ENCODE measurements at places on chromosomes 2 and 18.
A peak's percentile ranks its signal among the peaks of the same experiment; 100 is the strongest.

GRCh38 chr2:240258685-240259084 lies 118.2 kb upstream of the OTOS start:
- DNase-seq: no peak

DNA sequence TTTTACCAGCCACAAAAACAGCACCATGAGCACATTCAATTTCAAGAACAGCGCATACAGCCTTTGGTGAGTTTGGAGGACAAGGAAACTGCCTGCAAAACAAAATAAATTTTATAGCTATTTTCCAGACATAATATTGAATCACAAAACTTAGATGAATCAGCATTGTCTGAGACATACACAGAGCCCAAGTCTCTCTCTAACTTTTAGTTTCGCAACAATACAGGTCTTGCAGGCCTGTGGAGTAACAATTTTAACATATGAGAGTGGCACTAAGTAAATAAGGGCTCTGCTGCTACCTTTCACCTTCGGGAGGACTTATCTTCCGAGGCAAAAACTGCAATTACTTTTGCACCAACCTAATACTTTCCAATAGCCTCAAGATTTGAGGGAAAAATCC lies 56.1 kb upstream of the PEX13 start:
- DNase-seq: no peak

DNA sequence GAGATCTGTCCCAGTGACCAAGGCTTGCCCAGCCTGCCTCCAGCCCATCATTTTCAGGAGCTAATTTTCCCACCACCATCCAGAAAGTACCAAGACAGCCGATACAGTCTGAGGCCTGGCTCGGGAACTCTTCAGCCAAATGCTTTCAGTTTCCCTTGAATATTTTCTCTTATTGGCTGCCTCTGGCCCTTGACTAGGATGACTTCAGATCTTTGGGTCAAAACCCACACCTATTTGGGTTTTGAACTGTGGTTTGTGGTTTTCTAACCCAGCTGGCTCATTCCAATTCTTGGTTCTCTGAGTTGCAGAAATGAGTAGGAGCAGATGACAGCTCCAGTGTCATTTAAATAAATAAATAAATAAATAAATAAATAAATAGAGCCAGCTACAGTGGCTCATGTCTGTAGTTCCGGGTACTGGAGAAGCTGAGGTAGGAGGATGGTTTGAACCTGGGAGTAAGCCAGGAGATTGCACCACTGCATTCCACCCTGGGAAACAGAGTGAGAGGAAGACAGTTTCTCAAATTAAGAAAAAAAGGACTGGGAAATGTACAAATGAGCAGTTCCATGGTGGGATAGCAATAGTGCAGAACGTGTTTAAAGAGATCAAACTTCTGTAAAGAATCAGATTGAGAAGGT lies 465.0 kb upstream of the SOX11 start:
- DNase-seq: no peak

DNA sequence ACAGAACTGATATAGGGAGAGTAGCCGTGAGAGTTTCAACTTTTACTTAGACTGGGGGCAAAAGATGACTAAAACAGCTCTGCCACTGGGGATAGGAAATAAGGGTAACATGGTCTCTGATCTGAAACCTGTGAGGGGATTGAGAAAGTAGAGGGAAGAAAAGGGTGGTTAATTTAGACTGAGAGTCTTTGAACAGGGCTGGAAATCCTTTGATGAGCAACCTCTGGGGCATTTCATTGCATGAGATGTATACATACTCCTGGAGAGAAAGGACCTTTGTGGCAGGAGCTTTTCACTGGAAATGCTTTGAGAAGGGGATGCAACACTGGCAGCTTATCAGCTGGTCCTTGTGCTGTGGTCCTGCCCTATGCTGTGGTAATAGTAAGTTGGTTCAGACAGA lies 9.4 kb downstream of the GALNT1 start:
- DNase-seq: no peak

DNA sequence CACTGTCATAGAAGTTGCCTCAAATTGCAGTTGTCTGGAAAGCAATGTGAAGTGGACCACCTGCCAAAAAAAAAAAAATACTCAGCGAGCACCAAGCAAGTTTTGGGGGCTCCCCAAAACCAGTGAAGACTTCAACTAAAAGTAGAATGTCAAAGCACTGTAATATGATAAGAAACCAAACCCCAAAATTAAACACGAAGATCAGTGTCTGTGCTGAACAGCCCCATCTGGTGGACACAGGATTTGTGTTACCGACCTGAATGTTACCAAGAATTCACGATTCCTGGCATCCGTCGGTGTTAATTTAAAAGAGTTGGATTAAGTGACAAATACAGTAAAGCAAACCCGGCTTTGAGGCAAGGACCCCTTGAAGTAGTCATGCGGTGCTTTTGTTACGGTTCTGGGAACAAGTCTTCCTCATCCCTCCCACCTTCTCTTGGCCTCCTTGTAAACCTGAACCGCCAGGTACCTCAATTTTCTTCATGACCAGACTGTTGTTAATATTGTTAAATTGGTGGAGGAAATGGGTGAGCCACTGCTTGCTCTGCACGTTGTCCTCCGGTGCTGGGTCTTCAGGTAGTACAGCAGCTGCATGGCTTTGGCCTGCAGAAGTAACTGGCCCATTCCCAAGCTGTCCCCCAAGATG lies 31.3 kb upstream of the SSB start:
- peak; percentile 67 for DNase-seq

DNA sequence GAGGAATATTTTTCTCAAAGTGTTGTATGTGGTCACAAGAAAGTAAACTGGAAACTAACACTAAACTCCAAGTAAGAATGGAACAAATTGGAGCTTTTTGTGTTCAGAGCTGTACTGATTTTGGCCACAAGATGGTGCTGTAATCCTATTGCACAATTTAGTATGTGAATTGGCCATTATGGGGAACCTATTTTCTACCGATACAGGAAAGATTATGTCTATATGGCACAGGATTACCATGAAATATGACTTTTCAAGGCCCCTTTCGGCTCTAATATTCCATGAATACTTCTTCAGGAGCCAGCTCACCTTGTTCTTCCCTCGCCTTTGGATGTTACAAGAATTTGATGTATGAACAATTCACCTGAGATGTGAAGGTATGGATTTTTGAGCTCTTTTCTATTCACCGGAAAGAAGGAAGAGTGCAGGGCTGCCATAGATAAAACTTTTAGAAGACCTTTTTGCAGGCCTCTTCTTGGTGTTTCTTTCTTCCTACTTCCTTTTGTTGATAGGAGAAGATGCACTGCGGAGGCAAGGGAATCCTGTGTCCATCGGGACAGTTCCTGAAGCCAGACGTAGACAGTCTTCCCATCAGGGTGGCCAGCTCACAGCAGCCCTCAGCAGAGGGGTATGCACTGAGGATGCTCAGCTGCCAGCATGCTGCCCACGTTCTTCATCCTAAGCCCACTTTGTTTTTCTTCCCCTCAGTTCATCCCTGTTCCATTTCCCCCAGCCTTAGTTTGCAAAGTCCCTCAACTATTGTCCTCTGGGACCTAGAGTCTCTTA lies 13.3 kb downstream of the MRPL44 start:
- peak; percentile 61 for DNase-seq

GRCh38 chr18:78904179-78904531 lies 75.5 kb upstream of the SALL3 start:
- no peak for DNase-seq

DNA sequence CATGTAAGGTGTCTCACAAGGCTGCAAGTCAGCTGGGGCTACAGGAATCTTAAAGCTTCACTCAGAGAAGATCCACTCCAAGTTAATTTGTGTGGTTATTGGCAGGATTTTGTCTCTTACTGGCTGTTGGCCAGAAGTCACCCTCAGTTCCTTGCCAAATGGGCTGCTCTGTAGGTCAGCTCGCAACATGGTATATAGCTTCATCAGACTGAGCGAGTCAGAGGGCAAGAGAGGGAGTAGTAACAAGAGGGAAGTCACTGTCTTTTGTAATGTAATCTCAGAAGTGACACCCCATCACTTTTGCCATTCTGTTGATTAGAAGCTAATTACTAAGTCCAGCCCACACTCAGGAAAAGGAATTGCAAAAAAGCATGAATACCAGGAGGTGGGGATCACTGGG lies 119.5 kb downstream of the LRRTM1 start:
- no peak for DNase-seq
